ENCODE measurements at places on chromosomes 11 and 22. TPM values are rescaled to one million over a fixed set of nuclear protein-coding genes. Genes with fewer than 3 reads are reported as not detected.

The ABCC8 gene
- not detected for total RNA-seq

The DGAT2 gene
- total RNA-seq, result 0.60 TPM

The NLRP6 gene
- total RNA-seq, result not detected

The PIWIL4 gene
- total RNA-seq, result 9.9 TPM

The TM7SF2 gene
- 8.8 TPM for total RNA-seq

The DNAJB7 gene
- total RNA-seq, result not detected

The BDNF gene
- 1.2 TPM for total RNA-seq

The CEND1 gene
- not detected for total RNA-seq

The PIK3C2A gene
- 16.8 TPM for total RNA-seq

The GAB4 gene
- total RNA-seq, result not detected

The PKNOX2 gene
- total RNA-seq, result 1.4 TPM

The KRTAP5-7 gene
- total RNA-seq, result not detected

The OR10A2 gene
- total RNA-seq, result not detected

The OR52M1 gene
- not detected for total RNA-seq

The IL18 gene
- total RNA-seq, result 0.08 TPM

The WNT11 gene
- 0.75 TPM for total RNA-seq

The GRAMD1B gene
- 0.68 TPM for total RNA-seq

The OR2D2 gene
- not detected for total RNA-seq

The GRIK4 gene
- total RNA-seq, result 0.12 TPM

The RAC2 gene
- total RNA-seq, result 3.9 TPM

The OR8A1 gene
- total RNA-seq, result not detected

The SEZ6L gene
- not detected for total RNA-seq

The TIGD3 gene
- total RNA-seq, result 0.15 TPM

The CTSW gene
- not detected for total RNA-seq

The GLYATL2 gene
- not detected for total RNA-seq

The CD248 gene
- total RNA-seq, result 2.6 TPM

The MEI1 gene
- 0.12 TPM for total RNA-seq

The MED19 gene
- 13.8 TPM for total RNA-seq

The CABP4 gene
- not detected for total RNA-seq

The ACTN3 gene
- under 0.01 TPM for total RNA-seq

The SCGB1D2 gene
- total RNA-seq, result not detected

The PAMR1 gene
- total RNA-seq, result 30.7 TPM

The SHANK2 gene
- total RNA-seq, result 0.30 TPM

The ARHGAP32 gene
- 12.2 TPM for total RNA-seq

The NDUFS3 gene
- total RNA-seq, result 80.5 TPM

The TIMP3 gene
- total RNA-seq, result 62.1 TPM

The CCDC83 gene
- not detected for total RNA-seq

The LBHD1 gene
- total RNA-seq, result 0.82 TPM

The DGCR6 gene
- total RNA-seq, result 0.53 TPM

The PNPLA5 gene
- total RNA-seq, result not detected

The BEST1 gene
- 0.60 TPM for total RNA-seq

The RHBDD3 gene
- 6.8 TPM for total RNA-seq

The OAF gene
- total RNA-seq, result 9.7 TPM

The HBD gene
- total RNA-seq, result not detected

The RAB3IL1 gene
- 3.5 TPM for total RNA-seq

The KRTAP5-10 gene
- total RNA-seq, result not detected

The PANX2 gene
- total RNA-seq, result 0.35 TPM

The MMP11 gene
- total RNA-seq, result 11.0 TPM

The PARVA gene
- 24.9 TPM for total RNA-seq

The RASD2 gene
- total RNA-seq, result not detected

The MUC5AC gene
- not detected for total RNA-seq

The OR51E2 gene
- total RNA-seq, result under 0.01 TPM

The FAM111B gene
- total RNA-seq, result 0.12 TPM

Measured in smooth muscle cell of the coronary artery (primary cell).